Kidney (tissue), 22 donors: ENCODE measurements at places on chromosomes 3 and 15. TPM values are rescaled to one million over a fixed set of nuclear protein-coding genes. Genes with fewer than 3 reads are reported as not detected.

DNA sequence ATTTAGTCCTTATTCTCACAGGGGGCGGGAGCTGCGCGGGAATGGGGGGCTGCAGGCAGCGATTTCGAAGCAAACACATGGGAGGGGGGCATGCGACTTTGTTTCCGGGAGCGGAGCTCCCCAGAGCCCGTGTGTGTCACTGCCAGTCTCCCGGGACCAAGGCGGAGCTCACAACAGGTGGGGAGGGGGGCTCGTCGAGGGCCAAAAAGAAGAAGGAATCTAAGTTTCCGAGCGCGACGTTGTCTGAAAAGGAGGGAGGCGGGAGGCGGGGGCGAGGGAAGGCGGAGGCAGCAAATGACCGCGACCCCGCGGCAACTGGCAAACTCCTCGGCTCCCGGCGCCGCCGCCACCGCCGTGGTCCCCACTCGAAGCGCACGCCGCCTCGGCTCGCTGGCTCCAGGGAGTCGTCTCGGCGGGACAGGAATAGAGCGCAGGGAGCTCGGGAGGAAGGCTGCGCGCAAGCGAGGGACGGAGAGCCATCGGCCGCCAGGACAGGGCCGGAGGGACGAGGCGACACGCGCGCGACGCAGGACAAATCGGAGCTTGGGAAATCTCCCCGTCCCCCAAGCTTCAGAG is 1.4 kb downstream of the FOXP1 start:
- DNase-seq: peak; percentile 84

- no peak for DNase-seq
These were observed 48.7 kb downstream of the BFSP2 start for GRCh38 chr3:133448478-133449122.

The ATP2B2 gene
- total RNA-seq: 0.19 TPM

The CIB2 gene
- total RNA-seq: 13.7 TPM

The TTBK2 gene
- total RNA-seq: 19.1 TPM

The SLC12A1 gene
- total RNA-seq: 201 TPM

The ANKRD28 gene
- 72.4 TPM for total RNA-seq
